D341Med (cell line): ENCODE measurements at places on chromosomes 2 and 18.

DNA sequence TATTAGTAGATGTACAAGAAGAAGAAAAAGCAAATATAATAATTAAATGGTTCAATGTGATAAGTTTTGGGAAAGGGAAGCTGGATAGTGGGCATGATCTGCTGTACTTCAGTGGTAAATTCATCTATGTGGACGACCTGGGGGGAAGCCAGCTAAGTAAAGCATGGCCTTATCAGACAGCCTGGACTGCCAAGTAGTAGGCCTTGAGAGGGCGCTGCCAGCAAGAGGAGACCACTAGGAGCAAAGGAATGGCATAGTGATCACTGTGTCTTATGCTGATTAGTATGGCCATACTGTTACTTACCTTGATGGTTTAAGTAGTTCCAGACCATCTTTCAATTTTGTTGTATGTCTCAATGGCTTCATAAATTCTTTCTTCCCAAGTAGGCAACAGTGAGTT is 287.6 kb downstream of the SETBP1 start:
- DNase-seq, result no peak

GRCh38 chr18:44358402-44358801 is 322.3 kb upstream of the SETBP1 start:
- DNase-seq, result no peak

GRCh38 chr2:37984176-37984575 is 59.1 kb downstream of the RMDN2 start:
- DNase-seq, result no peak

- DNase-seq, result no peak
These were observed 40.0 kb upstream of the MCM6 start for GRCh38 chr2:135916207-135916606.

DNA sequence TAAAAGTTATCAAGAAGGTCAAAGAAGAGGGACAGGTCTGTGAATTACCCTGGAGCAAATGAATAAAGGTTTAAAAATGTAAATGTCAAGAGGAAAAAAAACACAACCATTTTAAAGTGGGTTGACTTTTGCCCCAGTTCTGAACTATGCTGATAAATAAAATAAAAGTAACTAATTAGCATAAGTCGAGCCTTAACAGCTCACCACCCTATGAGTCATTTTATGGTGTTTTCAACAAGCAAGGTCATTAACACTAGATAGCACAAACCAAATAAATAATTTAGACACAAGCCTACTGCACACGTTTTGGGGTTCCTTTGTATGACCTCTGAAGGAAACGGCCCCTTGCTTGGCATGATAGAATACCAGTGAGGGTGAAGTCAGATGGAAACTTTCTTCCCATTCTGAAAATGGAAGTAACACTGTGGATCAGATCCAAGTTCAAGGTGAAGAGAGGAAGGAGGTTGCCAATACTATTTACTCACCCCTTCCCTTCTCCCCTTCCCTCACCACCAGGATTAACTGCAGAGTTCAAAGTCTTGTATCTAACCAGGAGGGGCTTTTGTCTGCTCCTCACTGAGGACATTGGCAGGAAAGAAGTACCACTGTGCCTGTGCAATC is 380.0 kb upstream of the ACVR2A start:
- DNase-seq, result no peak

DNA sequence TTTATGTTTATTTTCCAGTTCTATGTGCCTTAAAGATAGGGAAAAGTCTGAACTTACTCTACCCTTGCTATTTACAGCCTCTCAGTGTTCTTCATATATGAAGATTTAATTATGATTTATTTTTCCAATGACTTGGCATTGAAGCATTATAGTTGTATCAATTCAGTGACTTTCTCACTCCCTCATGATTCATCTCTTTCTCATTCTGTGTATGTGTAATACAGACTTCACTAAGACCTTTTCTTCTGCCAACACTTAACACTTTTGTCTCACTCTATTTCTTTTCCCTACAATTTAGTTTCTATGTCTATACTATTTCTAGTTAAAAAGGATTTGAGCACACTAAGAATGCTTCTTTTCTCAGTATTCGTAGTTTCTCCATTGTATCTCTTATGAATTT is 1470.3 kb upstream of the ACVR2A start:
- DNase-seq, result no peak

- DNase-seq, result no peak
These were observed 131.2 kb upstream of the CYP1B1 start for GRCh38 chr2:38207168-38207567.

DNA sequence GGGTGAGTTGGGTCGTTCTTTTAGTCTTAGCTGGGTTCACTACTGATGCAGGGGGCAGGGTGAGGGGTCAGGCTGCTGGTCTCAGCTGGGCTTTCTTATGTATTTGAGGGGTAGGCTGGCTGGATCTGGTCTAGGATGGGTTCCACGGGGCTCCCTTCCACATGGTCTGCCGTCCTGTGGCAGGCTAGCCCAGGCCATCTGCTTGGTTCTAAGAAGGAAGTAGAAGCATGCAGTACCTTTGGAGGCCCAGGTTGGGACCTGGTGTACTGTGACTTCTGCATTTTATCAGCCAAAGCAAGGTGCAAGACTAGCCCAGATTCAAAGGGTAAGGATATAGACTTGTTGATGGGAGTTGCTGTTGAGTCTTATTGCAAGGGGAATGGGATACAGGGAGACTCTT is 35.5 kb upstream of the MGAT5 start:
- no peak for DNase-seq

- peak; percentile 3 for DNase-seq
These were observed 326.1 kb upstream of the HS6ST1 start for GRCh38 chr2:128644718-128645256.

DNA sequence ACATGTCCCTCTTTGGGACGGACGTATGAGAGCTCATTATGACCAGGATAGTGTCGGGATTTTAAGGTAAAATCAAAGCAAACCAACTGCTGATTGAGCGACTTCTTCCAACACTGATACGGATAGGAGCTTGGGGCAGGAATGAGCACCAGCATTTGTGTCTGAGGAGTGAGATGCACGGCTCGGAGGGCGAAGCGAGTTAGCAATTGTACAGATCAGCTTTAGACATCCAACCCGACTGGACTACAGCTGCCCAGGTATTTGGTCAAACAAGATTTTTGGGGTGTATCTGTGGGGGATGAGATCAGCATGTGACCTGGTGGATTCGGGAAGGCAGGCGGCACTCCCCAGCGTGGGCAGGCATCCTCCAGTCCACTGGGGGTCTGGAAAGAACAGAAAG is 76.1 kb downstream of the NDUFA10 start:
- no peak for DNase-seq

GRCh38 chr18:25862881-25863600 is 227.4 kb downstream of the SS18 start:
- no peak for DNase-seq

DNA sequence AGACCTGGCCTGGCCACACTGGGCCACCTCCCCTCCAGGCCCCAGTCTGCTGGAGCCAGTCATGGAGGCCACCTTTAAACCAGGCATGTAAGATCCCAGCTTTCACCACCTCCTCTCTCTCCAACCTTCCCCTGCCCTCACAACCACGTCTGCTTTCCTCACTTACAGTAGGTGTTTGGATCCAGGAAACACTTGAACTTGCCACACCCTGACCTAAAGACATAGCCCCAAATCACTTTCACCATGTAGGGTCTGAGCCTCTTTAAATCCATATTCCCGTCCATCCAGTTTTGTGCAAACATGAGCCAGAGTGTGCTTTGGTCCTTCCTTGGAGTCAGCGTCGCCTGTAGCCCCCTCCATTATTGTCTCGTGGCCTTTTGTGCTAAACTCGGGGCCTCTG is 66.8 kb downstream of the NRP2 start:
- DNase-seq, result no peak

DNA sequence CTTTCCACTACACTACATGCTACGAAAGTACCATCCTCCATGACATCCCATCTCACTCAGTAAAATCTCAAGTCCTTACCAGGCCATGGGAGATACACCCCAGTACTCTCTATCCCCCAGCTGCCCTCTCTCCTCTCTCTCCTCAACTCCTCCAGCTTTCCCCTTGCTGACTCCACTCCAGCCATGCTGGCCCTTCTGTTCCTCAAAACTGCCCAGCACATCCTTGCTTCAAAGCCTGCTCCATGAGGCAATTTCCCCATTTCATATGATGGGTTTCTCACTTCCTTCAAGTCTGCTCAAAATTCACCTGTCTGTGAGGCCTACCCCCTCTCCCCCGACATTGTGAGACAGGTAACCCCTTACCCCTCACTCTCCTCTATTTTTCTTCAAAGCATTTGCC is 8.6 kb downstream of the CHN1 start:
- DNase-seq, result no peak

GRCh38 chr2:133943108-133943507 is 310.8 kb upstream of the MGAT5 start:
- DNase-seq, result no peak

DNA sequence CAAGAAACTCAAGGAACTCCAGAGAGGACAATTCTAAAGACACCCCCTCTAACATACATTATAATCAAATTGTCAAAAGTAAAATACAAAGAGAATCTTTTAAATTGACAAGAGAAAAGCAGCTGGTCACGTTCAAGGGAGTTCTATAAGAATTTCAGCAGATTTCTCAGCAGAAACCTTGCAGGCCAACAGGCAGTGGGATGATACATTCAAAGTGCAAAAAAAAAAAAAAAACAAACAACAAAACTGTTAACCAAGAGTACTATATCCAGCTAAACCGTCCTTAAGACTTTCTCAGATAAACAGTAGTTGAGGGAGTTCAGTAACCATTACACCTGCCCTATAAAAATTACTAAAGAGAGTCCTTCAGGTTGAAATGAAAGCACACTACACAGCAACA is 33.9 kb downstream of the CCDC138 start:
- no peak for DNase-seq
